ENCODE measurements at places on chromosomes 16 and 17.

DNA sequence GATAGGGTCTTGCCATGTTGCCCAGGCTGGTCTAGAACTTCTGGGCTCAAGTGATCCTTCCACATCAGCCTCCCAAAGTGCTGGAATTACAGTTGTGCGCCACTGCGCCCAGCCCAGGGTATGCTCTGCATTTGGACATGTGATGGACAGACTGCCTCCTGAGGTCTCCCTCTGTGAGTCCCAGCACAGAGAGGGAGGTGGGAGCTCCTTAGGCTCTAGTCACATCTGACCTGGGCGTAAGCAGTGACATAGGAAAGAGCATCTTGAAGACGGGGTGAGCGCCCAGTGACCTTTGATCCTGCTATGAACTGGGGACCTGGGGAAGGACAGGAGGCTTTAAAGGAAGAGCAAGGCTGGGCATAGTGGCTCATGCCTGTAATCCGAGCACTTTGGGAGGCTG is 2.2 kb upstream of the GFAP start:
- DNase-seq = no peak

DNA sequence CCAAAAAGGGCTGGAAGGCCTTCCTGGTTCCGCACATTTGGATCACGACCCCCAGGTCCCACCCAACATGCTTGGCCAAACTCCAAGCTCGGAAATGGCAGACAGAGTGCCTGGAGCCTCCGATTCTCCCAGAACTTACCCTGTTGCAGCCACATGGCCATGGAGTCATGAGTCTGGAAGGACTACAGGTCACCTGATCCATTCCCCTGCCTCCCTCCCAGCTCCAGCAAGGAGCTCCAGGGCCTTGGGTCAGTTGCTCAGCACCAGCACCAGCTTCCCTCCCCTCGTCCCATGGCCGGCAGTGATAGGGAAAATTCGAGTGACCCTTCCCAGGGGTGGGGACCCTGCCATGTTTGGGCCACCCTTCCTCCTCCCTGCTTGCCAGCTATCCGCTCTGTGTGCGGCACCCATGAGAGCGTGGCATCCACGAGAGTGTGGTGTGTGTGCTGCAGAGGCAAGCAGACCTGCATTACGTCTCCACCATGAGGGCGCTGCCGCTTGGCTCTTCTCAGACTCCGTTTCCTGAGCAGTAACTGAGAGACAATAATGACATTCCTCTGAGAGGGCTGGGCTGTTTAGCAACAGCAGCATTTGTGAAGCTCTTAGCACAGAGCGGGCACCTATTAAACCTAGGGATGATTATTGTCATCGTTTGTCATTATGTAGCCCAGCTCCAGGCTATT is 21.3 kb upstream of the RPL38 start:
- DNase-seq = no peak

GRCh38 chr16:87395181-87395842 is 3.2 kb downstream of the MAP1LC3B start:
- DNase-seq = no peak

DNA sequence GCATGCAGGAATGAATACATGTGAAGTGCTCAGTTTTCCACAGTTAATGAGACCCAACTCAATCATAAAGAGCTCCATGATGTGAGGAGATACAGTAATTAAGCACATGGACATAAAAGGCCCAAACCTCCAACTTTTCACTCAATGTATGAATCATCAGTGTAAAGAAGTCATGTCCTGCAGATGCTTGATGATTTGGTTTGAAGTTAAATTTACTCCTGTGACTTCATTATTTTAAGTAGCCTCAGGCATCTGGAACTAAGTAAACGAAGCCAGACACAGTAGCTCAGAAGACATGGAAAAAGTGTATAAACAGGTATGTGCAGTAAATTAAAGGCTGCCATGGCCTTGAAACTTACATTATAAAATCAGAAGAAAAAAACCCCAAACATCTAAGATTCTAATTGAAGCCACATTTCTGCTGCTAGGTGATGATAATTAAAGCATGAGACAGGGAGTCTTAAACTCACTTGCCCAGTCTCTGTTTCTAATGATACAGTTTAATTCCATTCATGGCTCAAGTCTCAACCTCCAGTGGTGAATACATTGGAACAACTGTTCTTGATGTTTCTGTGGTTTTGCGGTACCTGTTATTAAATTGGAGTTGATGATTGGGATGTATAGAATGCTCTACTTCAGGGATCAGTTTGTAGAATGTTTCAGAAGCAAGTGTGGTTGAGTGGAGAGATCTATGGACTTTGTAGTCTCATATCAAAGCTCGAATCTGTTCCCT is 28.9 kb upstream of the CCL2 start:
- DNase-seq = no peak

DNA sequence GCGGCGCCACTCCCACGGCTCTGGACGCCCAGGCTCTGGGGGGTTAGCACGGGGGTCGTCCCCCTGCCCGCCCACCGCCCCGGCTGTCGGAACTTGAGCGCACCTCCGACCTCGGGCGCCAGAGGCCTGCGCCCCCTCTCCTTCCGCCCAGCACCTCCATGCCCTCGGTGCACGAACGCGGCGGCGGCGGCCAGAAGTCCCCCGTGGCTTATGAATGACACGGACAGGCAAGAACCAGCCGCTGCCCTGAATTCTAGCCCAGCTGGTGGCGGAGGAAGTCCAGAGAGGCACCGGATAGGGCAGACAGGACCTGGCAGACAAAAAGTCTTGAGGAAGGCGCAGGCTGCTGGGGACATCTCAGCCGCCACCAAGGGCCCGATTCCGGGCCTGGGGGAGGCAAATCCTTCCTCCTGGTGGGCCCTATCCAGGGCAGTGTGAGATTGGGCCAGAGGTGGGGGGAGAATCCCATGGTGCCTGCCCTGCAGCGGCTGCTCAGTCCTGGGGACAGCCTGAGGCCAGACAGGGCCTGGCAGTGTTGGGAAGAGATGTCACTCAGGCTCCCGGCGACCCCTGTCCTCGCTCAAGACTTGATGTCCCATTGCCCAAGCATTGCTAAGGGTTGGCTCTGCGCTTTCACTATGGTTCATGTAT is 897 bp upstream of the CYGB start:
- DNase-seq = no peak

GRCh38 chr17:60676758-60677307 is 818 bp upstream of the BCAS3 start:
- DNase-seq = no peak

DNA sequence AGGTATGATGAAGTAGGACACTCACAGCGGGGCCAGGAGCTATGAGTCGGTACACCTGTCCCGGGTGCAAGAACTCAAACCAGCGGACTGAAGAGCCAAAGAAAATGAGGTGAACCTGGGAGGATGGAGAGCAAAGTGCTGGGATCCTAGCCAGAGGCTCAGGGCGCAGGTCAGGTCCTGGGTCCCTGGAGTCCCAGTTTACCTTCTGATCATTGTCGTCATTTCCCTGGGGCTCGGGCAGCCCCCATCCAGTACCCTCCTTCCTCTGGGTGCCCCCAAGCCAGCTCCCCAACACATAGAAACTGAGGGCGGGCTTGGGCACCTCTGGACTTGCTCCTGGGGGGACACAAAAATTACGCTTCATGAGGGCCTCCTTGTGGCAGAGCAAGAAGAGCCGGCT is 16.2 kb downstream of the CTC1 start:
- DNase-seq = no peak

Data from stimulated activated CD4-positive, alpha-beta T cell treated with anti-CD3 and anti-CD28 coated beads, Interleukin-12 subunit alpha, Interleukin-12 subunit beta, amount 100 ng/mL, for 4 hours (primary cell).